ENCODE measurements at places on chromosomes 12 and 14.
A peak's percentile ranks its signal among the peaks of the same experiment; 100 is the strongest.

GRCh38 chr14:103740991-103741689, 25.5 kb downstream of the ZFYVE21 start:
- DNase-seq: no peak

DNA sequence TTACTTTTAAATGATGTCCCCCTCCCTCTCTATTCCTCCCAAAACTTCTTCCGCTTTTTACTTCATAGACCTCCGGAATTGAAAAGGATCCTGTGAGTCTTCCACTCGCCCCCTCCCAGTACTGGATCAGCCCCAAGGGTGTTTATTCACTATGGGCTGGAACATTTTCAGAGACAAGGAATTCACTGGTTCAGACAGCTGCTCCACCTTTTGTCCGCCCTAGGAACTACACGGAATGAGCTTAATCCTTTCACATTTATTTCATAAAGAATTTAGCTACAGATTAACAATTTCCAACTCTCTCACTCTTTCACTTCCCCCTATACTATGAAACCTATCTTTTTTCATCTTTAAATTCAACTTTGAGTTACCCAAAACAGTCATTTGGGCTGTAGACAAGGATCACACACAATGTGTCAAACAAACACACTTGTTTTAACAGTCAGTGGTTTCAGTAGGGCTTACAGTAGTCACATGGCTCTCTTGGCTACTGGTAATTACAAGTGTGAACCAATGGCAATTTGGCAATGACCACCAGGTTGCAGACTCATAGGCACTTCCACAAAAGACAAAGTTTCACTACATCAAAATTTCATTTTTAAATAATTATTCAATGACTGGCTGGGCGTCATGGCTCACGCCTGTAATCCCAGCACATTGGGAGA, 20.6 kb downstream of the CNIH1 start:
- peak; percentile 32 for DNase-seq

GRCh38 chr12:101941306-101942249, 64.2 kb downstream of the DRAM1 start:
- DNase-seq: no peak

DNA sequence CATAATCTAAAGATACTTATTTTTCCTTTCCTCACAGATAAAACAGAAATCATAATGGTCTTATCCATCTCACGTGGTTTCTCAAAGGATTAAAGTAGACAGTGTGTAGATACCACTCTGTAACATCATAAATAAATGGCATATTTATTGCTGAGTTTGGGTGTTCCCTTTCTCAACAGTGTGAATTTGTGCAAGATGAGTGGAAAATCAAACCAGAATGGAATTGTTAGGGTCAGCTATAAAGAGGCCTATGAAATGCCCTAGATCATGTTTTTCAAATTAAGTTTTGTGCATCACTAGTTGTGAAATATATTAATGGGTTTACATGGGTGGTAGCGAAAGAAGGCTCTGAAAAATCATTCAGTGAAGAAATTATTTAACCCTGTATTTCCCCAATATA, 216.3 kb upstream of the GARIN6 start:
- no peak for DNase-seq

All from G401 (cell line).